ENCODE measurements at places on chromosomes 13 and 19.

GRCh38 chr13:106471957-106472543, 63.4 kb downstream of the EFNB2 start:
- no peak for DNase-seq

GRCh38 chr13:21324803-21325202, 134.3 kb downstream of the ZDHHC20 start:
- no peak for DNase-seq

DNA sequence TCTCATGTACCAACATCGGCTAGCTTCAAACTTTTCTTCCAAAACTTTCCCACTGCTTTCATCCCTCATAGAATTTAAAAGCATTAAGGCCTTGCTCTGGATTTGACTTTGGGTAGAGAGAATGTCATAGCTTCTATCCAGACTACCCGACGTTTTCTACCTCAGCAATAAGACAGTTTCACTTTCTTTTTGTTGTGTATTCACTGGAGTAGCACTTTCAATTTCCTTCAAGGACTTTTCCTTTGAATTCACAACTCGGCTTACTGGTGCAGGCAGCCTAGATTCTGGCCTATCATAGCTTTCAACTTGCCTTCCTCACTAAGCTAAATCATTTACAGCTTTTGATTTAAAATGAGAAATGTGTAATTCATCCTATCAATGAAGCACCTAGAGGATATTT, 420.4 kb upstream of the GPC6 start:
- DNase-seq: no peak

- no peak for DNase-seq
Observed at GRCh38 chr13:108460746-108461145, 168.7 kb upstream of the MYO16 start.

GRCh38 chr19:33447336-33448158, 74.0 kb downstream of the CEBPG start:
- DNase-seq: peak; percentile 12

GRCh38 chr13:112959206-112959605, 9.8 kb upstream of the MCF2L start:
- no peak for DNase-seq

GRCh38 chr19:5751709-5752108, 31.3 kb downstream of the CATSPERD start:
- no peak for DNase-seq

DNA sequence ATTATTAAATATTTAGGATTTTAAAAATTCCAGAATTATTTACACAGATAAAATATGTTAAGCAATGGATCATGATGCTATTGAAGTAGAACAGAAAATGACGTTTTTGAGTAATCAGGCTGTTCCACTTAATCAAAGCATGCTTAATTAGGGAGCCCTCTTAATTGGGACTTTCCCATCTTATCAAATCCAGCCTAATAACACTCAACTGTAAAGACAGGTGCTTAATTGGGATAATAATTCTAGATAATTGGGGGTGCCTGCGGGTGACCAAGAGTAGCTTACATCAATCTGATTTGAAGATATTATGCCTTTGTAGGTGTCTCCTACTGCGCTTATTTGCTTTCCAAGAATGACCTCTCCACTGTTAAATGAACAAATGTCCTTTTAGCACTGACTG, 742.2 kb upstream of the SLITRK6 start:
- no peak for DNase-seq

DNA sequence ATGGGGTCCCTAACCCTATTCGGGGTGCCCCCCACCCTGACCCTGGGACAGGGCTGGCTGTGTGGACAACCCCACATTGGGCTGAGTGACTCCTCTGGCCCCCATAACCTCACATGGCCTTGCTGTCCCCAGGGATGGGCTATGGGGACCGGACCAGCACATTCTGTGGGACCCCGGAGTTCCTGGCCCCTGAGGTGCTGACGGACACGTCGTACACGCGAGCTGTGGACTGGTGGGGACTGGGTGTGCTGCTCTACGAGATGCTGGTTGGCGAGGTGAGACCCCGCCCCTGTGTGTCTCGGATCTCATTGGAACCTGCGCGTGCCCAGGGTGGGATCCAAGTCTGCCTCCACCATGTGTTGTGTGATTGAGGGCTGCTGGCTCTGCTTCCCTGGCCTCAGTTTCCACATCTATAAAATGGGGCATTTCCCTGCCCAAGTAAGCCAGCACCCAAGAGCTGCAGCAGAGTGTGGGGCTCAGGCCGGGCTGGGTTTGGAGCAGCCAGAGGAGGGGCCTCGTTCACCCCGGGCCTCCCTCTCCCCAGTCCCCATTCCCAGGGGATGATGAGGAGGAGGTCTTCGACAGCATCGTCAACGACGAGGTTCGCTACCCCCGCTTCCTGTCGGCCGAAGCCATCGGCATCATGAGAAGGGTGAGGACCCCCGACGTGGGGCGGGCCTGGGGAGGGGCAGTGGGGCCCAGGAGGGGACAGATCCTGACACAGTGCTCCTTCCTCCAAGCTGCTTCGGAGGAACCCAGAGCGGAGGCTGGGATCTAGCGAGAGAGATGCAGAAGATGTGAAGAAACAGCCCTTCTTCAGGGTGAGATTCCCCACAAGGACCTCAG, 4.9 kb downstream of the PTGER1 start:
- DNase-seq: no peak

- no peak for DNase-seq
Observed at GRCh38 chr13:77988355-77988754, 69.7 kb upstream of the EDNRB start.

DNA sequence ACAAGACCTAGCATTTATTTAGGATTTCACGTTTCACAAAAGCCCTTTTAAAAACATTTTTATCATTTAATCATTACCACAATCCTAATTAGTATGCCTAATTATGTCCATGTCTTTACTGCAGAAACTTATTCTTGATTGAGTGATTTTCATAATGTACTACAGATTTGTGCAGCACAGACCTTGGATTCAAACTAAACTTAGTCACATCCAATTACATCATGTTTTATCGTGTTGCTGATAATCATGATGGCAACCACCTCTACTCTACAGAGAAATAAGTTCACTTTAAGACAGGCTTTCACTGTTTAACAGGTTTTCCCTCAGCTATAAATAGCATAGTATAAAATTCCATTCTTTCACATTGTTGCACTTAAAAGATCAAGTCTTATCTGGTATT, 240.9 kb upstream of the RFC3 start:
- no peak for DNase-seq

DNA sequence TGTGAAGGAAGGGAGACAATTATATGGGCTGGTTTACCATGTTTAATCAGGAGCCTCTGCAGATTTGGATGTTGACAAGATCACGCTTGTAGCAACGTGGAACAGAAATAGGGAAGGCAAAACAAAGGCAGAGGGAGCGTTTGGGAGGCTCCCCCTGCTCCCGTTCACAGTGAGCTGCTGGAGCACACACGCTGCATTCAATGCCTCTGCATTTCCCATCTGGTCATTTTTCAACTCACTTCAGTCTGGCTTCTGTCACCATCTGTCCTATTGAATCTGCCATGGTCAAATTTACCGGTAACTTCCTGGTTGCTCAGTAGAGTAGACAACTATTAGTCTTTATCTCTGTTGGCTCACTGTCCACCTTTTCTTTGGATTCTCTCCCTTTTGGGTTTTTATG, 91.0 kb downstream of the NHLRC3 start:
- DNase-seq: no peak

GRCh38 chr13:44298314-44298713, 75.3 kb upstream of the SERP2 start:
- DNase-seq: no peak

DNA sequence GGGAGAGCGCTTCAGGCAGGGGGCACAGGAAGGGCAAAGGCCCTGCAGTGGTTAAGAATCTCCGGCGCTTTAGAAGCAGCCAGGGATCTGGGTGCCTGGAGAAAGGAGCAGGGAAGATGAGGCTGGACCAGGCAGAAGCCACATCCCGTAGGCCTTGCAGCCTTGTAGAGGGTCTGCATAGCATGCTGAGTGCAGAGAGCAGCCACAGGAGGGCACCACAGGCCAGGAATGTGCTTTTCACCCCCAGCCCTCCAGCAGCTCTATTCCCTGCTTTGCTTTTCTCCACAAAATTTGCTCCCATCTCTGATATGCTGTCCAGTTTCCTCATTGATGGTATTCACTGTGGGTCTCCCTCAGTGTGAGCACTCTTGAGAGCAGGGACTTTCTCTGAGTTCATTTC, 5.7 kb downstream of the WDR62 start:
- no peak for DNase-seq

DNA sequence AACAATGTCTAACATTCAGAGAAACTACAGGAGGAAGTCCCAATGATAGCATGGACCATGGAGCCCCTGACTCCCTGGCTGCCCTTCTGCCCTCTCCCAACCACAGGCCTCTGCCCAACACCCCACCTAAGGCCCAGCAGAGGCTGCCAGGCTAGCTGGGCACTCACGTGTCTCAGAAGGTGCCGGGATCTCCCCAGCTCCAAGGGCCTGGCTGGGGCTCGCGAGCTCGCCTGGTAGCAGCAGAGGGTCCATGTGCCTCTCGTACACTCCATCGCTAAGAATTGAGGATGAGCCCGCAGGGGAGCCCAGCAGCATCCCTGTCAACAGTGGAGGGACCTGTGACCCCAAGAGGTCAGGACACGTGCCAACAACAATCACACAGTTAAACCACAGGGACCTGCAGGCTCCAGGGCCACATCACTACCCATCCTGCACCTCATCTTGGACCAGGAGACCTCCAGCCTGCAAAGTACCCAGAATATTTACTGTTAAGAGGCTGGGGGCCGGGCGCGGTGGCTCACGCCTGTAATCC, 9.4 kb downstream of the ZSCAN18 start:
- no peak for DNase-seq

DNA sequence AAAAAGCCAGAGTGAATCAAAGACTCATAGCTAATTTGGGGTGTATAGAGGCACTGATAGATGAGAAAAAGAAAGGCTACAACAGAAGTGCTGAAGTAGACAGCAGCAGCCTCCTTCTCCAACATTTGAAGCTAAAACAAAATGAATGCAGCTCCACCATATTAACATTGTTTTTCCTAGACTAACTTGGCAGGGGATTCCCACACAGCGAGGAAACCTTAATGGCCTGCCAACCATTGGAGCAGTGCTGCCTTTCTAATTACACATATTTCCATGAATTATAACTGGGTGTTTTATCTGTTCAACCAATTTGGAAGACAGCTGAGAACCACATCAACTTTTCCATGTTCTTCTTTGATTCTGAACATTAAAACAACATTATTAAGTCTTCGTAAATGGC, 478.6 kb downstream of the LIG4 start:
- no peak for DNase-seq

GRCh38 chr13:70616847-70617246, 508.6 kb upstream of the KLHL1 start:
- no peak for DNase-seq

DNA sequence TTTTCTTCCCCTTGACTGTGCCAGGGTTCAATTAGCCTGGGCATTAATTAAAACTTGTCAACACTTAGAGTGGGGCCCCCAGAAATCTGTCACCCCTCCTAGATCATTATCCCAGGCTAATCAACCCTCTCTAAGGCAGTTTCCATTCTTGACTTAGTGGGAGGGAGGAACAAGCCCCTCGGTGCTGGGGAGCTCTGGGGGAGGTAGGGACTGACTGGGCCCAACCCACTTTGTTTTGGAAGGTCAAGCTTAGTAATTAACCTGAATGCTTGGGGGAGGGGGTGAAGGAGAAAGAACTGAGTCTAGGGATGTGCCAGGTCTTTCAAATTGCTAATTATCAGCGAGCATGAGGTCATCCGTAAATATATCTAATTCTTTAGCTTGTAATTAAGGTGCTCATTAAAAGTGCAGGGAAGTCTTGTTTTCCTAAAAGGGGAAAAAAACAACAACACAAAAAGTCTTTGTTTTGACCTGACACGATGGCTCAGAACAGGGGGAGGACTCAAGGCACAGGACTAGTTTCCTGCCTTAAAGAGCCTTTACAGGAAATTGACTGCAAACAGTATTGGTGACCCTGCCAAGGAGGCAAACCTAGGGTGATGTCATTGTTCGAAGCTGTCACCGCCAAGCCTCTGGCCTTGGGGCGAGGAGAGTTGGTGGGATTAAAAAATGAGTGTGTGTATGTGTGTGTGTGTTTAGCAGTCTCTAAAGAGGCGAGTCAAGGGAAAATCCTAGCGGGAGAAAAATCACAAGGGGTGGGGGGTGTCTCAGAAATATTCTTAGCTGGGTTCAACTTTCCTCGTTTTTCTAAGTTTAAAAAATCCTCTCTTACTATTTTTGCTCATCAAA, 19.4 kb downstream of the ACTN4 start:
- DNase-seq: no peak

- DNase-seq: no peak
Observed at GRCh38 chr19:34979819-34980640, 16.0 kb upstream of the ZNF792 start.

DNA sequence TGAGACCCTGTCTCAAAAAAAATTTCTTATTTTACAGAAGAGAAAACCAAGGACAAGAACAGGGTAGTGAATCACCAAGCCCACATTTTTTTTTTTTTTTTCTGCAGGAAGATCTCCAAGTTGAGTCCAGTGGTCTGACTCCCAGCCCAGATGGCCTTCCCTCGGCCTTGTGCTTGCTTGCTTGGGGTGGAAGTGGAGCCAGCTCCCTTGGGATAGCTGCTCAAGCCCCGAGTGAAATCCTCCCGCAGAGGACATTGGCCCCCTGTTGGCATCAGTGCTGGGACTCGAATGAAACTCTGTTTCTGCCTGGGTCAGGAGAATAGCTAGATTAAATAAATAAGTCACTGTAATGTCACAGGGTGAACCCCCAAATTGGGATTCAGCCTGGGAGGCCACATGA, 9.4 kb upstream of the NUP62 start:
- no peak for DNase-seq

GRCh38 chr19:4360641-4361151, 17.3 kb downstream of the MPND start:
- no peak for DNase-seq

- DNase-seq: no peak
Observed at GRCh38 chr13:112905990-112906641, 62.9 kb upstream of the MCF2L start.

DNA sequence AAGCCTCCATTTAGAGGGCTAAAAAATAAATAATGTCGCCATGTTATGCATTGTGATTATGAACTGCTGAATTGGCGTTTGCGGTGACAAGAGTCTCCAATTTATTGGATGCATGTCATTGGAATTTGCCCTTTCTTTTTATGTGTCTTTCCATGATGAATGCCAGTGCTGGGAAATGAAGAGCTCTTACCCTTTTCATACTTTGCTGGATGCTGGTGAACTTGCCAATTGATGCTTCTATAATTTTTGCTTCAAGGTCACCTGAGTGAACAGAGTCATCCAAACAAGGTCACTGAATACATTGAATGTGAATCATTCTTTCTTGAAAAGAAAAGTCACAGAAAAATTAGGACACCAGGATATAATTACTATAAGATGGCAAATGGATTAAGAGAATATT, 348.2 kb downstream of the OXGR1 start:
- DNase-seq: no peak

Measured in activated CD8-positive, alpha-beta memory T cell treated with anti-CD3 and anti-CD28 coated beads, Interleukin-2, amount 50 U/mL, for 4 hours (primary cell).